CD4-positive, alpha-beta T cell treated with Interleukin-21 for 1 hour (primary cell): ENCODE measurements at places on chromosomes 5 and 9.

- DNase-seq = no peak
These were observed 143.8 kb downstream of the PALM2AKAP2 start for GRCh38 chr9:109923806-109924205.

- no peak for DNase-seq
These were observed 153.3 kb downstream of the ESM1 start for GRCh38 chr5:54832045-54832444.

- DNase-seq = no peak
These were observed 30.6 kb upstream of the SMU1 start for GRCh38 chr9:33106827-33107621.

GRCh38 chr9:89277454-89277853 is 33.5 kb upstream of the CKS2 start:
- peak; percentile 26 for DNase-seq
